ENCODE measurements at places on chromosomes 11 and 22. TPM values are rescaled to one million over a fixed set of nuclear protein-coding genes. Genes with fewer than 3 reads are reported as not detected.

- no peak for DNase-seq
These were observed 9.8 kb downstream of the MAFF start for GRCh38 chr22:38211556-38211955.

GRCh38 chr22:24302591-24302990 lies 32.0 kb downstream of the SPECC1L start:
- DNase-seq: no peak

INCENP gene
- 15.7 TPM for polyA plus RNA-seq

- DNase-seq: no peak
These were observed 107.2 kb downstream of the RRAS2 start for GRCh38 chr11:14251754-14252153.

DNA sequence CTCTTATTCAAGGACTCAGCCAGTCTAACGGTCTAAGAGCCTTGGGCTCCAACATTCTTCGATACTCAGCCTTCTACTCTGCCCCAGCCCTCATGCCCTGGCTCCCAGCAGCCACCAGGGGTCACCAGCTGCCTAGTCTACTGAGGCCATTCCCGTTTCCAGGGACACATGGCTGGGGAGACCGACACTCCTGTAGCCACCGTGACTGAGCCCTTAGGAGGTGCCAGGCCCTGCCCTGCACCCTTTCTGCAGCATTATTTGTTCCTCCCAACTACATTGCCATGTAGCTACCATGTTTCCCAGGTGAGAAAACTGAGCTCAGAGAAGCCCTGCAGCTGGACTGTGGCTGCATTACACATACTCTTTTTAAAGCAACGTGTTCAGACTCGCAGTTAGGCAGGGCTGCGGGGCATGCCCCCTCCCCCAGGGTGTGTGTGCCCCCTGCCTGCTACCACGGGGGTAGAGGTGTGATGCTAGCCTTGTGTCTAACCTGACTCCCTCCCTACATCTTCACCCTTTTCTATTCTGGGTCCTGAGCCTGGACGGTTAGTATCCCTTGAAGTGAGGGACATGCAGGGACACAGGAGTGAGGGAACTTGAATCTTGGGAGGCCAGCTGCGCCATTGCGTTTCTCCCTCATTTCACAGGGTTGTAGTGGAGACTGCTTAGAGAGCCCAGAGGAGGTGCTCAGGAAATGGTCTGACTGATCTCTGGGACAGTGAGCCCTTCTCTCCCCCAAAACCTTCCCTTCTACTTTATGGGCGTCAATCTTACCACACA lies 17.5 kb downstream of the ATG16L2 start:
- no peak for DNase-seq

SNX32 gene
- 1.8 TPM for polyA plus RNA-seq

GRCh38 chr11:71102251-71102995 lies 150.0 kb downstream of the SHANK2 start:
- DNase-seq: no peak

CEND1 gene
- 0.70 TPM for polyA plus RNA-seq

- no peak for DNase-seq
These were observed 1.8 kb upstream of the OR2D2 start for GRCh38 chr11:6894097-6894496.

GRCh38 chr11:8501836-8502235 lies 92.2 kb downstream of the STK33 start:
- no peak for DNase-seq

GRCh38 chr11:18748766-18749365 lies 22.9 kb upstream of the IGSF22 start:
- DNase-seq: no peak

- DNase-seq: no peak
These were observed 292.6 kb upstream of the PLET1 start for GRCh38 chr11:112553205-112553731.

DNA sequence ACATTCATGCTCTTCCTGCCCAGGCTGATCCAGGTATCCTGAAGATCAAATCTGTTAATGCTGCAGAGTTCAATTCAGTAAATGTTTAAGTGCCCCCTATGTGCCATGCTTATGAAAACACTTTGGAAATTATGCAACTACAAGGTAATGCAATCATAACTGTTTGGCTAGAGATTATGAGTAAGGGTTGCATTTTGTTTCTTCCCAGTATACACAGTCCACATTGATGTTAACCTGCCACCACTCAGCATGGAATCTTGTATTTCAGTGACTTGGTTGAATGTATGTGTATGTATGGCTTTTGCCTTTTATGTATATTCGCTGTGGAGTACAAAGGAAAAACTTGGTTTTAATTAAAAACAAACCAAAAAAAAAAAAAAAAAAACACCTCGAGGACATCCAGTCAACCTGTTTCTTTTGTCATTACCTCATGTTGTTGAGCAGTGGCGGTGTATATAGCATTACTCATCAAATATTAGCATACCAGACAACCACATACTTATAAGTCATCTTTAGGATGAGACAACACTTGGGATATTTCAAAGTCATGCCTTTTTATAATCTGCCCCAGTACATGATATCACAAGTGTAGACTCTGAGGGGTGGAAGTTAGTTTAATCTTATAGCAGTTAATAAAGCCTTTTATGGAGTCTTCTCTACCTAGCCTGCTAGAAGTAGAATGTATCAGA lies 86.1 kb upstream of the HORMAD2 start:
- DNase-seq: no peak

- DNase-seq: no peak
These were observed 21.4 kb downstream of the KIF18A start for GRCh38 chr11:28086569-28086968.

GRCh38 chr22:25027959-25028840 lies 75.7 kb downstream of the KIAA1671 start:
- DNase-seq: no peak

GRCh38 chr11:72280726-72281315 lies 36.8 kb upstream of the PHOX2A start:
- no peak for DNase-seq

ACTN3 gene
- polyA plus RNA-seq: 24.1 TPM

SH3BP1 gene
- polyA plus RNA-seq: 10.5 TPM

DNA sequence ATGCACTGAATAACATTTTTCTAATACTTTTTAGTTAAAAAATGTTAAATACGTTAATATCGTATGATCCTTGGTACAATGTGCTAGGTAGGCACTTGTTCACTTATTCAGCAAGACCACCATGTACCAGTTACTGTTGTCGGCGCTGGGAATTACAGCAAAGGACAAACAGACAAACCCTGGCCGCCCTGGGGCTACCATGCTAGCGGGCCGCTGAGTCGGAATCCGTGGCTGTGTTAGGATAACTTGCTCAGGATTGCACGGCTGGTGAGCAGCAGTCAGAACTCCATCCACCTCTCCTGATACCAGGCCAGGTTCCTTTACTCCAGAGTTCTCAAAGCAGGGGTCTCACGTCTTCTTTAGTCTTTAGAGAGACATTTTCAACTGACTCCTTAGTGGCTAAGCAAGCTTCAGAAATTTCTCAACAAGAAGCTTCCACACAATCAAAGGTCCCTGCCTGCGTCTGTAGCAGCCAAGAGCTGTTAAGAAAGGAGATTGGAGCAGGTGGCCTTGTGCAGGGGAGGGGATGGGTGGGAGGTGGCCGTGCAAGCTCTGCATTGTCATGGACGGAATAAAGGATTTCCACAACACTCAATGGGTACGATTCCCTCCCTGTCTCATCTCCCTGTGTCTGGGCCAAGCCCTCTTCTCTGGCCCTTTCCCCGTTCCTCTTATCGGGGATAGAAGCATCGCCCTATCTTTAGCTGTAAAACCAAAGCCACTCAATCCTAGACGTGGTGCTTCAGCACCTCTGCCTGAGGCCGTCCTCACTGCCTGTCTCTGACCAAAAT lies 39.8 kb upstream of the NNMT start:
- DNase-seq: no peak

DNA sequence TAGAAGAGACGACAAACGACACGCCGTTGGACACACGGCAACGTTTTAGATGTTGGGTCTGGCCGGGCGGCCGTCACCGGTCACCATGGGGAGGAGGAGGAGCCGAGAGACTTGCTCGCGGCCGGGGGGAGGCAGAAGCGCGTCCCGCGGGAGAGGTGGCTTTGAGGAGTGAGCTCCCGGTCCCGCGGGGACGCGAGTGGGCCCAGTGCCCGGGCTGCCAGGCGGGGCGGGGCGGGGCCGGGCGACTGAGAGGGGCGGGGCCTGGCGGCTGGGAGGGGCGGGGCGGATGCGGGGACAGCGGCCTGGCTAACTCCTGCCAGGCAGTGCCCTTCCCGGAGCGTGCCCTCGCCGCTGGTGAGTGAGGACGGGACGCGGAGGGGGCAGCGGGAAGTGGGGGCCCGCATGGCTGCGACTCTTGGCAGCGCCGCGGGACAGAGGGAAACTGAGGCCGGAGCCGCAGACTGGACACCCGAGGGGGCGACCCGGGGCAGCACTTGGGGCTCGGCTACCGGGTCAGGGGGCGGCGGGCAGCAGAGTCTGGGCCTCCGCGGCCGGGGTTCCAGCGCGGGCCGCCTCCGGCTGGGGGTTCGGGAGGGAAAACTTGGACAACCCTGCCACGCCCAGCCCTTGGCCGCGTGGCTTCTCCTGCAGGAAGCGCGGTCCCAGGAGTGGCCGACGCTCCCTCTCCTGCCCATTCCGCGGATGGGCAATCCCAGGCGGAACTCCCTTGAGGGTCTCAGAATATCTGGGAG lies at the start of gene TSPO:
Gene TSPO, plus strand, starts transcription at position 309 of the 752 bp plus-strand sequence. CDS start 7,680 bp downstream, outside the sequence.
- DNase-seq: no peak

- DNase-seq: no peak
These were observed 490.4 kb downstream of the MN1 start for GRCh38 chr22:27310966-27311697.
